ENCODE measurements at places on chromosomes 5 and 9. TPM values are rescaled to one million over a fixed set of nuclear protein-coding genes. Genes with fewer than 3 reads are reported as not detected.
A peak's percentile ranks its signal among the peaks of the same experiment; 100 is the strongest.

The AFAP1L1 gene
- total RNA-seq: 0.98 TPM

- peak; percentile 13 for DNase-seq
These were observed 750 bp downstream of the TRIM36 start for GRCh38 chr5:115168829-115169486.

The FOXD4L4 gene
- total RNA-seq: 0.14 TPM

The LCN15 gene
- not detected for total RNA-seq

All from HT1080 (cell line).